ENCODE measurements at places on chromosomes 5 and 9.

DNA sequence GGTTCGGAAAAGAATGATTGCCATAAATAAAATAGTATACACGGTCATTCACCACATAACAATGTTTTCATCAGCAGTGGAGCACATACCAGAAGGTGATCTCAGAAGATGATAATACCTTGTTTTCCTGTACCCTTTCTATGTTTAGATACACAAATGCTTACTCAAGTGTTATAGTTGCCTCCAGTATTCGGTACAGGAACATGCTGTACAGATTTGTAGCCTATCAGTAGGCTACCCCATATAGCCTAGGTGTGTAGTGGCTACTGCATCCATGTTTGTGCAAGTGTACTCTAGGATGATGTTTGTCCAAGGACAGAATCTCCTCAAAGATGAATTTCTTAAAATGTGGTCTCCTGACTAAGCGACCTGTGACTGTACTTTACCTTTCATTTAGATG, 59.2 kb downstream of the ICE1 start:
- DNase-seq: no peak

- peak; percentile 43 for DNase-seq
These were observed 31.1 kb upstream of the FGF1 start for GRCh38 chr5:142716963-142717362.

GRCh38 chr5:20476016-20476415, 488.0 kb upstream of the CDH18 start:
- no peak for DNase-seq

GRCh38 chr5:91072881-91073280, 310.2 kb downstream of the ARRDC3 start:
- DNase-seq: no peak

DNA sequence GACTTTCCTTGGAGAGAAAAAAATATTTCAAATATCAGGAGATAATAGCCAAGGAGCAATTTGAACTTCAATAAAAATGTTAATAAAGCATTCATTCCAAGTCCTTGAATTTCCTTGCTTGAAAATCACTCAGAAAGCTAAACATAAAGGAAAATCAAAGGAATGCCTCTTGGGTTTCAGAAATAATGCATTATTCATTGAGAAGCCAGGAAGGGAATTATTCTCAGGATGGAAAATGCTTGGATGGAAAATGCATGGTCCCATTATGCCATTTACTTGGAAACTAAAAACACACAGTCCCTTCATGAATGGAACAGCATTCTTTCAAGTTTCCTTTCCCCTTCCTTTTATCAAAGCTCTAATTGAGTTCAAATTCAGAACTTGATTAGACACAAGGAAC, 160.9 kb downstream of the LPAR1 start:
- DNase-seq: no peak

GRCh38 chr9:134536101-134536900, 105.3 kb upstream of the COL5A1 start:
- DNase-seq: no peak

GRCh38 chr5:129051283-129051682, 43.3 kb upstream of the ISOC1 start:
- peak; percentile 20 for DNase-seq

GRCh38 chr9:137722481-137722880, 103.7 kb downstream of the EHMT1 start:
- no peak for DNase-seq

DNA sequence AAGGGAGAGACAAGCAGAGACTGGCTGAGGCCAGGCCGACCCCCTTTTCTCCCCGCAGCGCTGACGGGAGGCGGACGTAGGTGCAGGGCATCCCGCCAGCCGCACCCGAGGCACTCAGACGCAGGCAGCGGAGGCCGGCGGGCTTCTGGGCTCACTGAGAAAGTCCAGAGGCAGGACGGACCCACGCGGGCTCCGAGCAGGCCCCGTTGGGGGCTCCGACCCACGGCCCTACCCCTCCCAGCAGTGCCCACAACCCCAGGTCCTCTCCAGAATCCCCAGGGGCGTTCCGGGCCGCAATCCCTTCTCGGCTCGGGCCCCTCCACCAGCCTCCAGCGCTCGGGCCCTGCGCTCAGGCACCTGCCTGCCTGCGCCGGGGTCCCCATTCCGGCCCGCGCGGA, 543 bp downstream of the MTMR12 start:
- DNase-seq: peak; percentile 59

- peak; percentile 65 for DNase-seq
These were observed 54.9 kb upstream of the GRAMD2B start for GRCh38 chr5:126368239-126368812.

- DNase-seq: no peak
These were observed 65.8 kb downstream of the KIAA1958 start for GRCh38 chr9:112552229-112553056.

GRCh38 chr9:122609804-122610203, 4.7 kb upstream of the OR1Q1 start:
- DNase-seq: no peak

- DNase-seq: no peak
These were observed 4.5 kb downstream of the CMYA5 start for GRCh38 chr5:79694183-79694582.

All from NCI-H526 treated with DMSO at 0.1 percent for 48 hours (cell line).